ENCODE measurements at places on chromosomes 6 and 20. TPM values are rescaled to one million over a fixed set of nuclear protein-coding genes. Genes with fewer than 3 reads are reported as not detected.

GRCh38 chr6:84876723-84877514 lies 112.5 kb upstream of the TBX18 start:
- H3K4me1 ChIP-seq, result no peaks in the 10 kb centered on the region
- no peak overlapping the region for H3K27ac ChIP-seq
- H3K4me3 ChIP-seq, result no peak overlapping the region
- no peaks in the 10 kb centered on the region for H3K36me3 ChIP-seq
- no peaks in the 10 kb centered on the region for H3K27me3 ChIP-seq
- no peak for DNase-seq

Gene MTFR2
- 1.9 TPM for total RNA-seq

DNA sequence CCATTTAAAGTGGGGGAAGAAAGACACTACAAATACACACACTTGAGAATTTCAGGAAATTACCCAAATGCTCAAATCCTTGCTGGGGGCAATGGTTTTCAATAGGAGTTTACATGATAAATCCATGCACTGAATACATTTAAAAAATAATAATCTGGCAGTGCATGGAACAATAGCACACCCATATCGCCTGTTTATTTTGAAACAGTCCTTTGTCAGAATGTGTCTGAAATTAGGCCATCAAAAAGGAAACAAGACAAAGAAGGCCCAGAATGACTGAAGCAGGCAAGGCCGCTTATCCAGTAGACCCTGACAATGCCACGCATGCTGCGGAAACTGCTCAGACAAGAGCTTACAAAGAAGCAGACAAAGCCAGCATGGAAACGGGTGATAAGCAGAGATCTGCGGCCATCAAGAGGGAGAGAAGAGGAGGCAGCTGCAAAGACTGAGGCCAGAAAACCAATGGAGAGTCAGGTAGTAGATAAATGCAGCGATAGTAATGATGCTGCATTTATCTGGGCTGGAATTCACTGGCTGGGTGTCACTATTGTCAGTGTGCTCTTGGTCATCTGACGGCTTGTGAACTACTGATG lies 211.9 kb upstream of the CNR1 start:
- H3K27me3 ChIP-seq, result no peaks in the 10 kb centered on the region
- H3K36me3 ChIP-seq, result no peaks in the 10 kb centered on the region
- no peak for DNase-seq
- peaks cover 14% of the 10 kb centered on the region for H3K4me1 ChIP-seq
- H3K4me3 ChIP-seq, result no peak overlapping the region
- no peak overlapping the region for H3K27ac ChIP-seq

DNA sequence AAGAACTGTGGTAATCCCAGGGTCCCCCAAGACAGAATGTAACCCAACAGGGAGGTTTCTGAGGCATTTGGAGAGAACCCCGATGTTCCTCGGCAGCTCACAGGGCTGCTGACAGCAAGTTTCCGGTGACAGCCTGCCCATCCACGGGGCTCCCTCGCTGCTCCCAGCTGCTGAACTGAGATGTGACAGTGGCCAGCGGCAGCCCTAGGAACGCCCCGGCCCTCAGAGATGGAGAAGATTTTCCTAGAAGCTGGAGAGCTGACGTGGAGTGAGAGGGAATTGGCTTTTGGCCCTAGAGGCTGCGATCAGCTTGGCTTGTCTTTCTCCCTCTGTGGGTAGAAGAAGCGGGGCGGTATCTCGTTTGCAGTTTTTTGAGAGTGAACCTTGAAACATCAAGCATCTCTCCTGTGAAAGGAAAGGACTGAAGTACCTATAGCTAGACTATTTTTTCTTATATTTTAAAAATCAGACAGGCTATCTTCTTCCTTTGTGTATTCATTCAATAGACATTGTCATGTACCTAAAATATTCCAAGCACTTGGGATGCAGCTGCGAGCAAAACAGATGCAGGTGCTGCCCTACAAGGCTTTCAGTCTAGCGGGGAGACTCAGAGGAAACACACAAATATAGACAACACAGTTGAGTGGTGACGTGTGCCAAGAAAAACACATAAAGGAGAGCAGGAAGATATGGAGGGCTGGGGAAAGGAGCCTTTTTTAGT lies 28.4 kb upstream of the NFATC2 start:
- no peak for DNase-seq
- H3K27ac ChIP-seq, result no peak overlapping the region
- no peak overlapping the region for H3K4me3 ChIP-seq

DNA sequence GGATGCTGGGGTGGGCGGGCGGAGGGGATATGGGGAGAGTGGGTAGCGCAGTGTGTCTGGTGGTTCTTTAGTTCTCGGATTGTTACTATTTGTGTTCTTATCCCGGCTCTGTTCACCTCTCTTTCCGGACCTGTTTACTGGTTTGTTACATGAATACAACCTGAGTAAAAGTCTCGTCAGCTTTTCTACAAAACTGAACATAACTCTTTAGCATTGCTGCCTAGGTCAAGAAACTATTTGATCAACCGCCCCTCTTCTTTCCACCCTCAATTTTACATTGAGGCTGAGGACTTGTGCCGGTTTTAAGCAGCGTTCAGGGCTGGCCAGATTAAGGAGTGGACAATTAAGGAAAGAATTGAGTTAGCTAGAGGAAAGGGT lies 625 bp downstream of the ABT1 start:
- no peak for DNase-seq
- no peaks in the 10 kb centered on the region for H3K4me1 ChIP-seq
- no peak overlapping the region for H3K4me3 ChIP-seq

DNA sequence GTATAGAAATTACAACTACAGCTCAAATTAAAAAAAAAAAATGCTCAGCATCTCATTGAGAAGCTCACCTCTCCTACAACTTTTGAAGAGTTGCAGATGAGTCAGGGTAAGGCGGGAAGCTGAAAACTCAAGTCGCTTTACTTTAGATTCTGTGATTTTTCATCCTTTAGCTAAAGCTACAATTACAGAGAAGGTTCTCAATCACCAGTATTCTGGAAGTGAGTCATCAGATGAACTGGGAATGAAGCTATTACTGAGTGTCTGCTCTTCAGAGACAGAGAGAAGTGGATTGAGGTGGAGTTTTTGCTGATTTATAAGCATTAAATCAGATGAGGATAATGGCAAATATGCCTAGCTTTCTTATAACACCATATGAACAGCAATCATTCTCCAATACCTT lies 91.9 kb downstream of the TFAP2A start:
- H3K36me3 ChIP-seq, result peaks cover 3% of the 10 kb centered on the region
- H3K4me3 ChIP-seq, result no peak overlapping the region
- no peaks in the 10 kb centered on the region for H3K4me1 ChIP-seq
- no peak overlapping the region for H3K27ac ChIP-seq
- peaks cover 3% of the 10 kb centered on the region for H3K27me3 ChIP-seq
- no peak for DNase-seq

Gene PSORS1C2
- total RNA-seq, result 0.49 TPM

- no peaks in the 10 kb centered on the region for H3K27me3 ChIP-seq
- DNase-seq, result no peak
- no peaks in the 10 kb centered on the region for H3K4me1 ChIP-seq
- H3K36me3 ChIP-seq, result no peaks in the 10 kb centered on the region
These were observed 20.0 kb downstream of the PLA2G7 start for GRCh38 chr6:46715141-46715540.

Gene SMIM26
- total RNA-seq, result 35.7 TPM

GRCh38 chr6:36444470-36444869 lies 1.7 kb downstream of the KCTD20 start:
- no peak for DNase-seq
- peaks cover 14% of the 10 kb centered on the region for H3K4me1 ChIP-seq
- H3K4me3 ChIP-seq, result peak overlapping the region; percentile 96
- peak overlapping the region; percentile 94 for H3K27ac ChIP-seq

DNA sequence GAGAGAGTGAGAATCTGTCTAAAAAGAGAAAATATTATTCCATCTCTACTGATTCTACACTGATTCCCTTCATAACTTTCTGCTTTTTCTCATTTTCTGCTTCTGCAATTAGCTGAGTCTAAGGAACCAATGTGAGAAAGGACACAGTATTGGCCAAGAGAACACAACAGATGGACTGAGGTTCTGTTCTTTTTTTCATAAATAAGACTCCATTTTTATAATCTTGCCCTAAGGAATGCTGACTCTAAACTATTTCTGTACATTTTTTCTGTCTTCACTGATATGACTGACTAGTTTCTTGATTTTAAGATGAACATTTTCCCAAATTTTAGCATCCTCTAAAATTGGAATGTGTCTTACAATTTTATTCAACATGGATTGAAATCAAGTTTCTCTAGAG lies 87.0 kb upstream of the IYD start:
- peaks cover 5% of the 10 kb centered on the region for H3K36me3 ChIP-seq
- DNase-seq, result no peak
- H3K4me3 ChIP-seq, result no peak overlapping the region
- H3K27me3 ChIP-seq, result no peaks in the 10 kb centered on the region

DNA sequence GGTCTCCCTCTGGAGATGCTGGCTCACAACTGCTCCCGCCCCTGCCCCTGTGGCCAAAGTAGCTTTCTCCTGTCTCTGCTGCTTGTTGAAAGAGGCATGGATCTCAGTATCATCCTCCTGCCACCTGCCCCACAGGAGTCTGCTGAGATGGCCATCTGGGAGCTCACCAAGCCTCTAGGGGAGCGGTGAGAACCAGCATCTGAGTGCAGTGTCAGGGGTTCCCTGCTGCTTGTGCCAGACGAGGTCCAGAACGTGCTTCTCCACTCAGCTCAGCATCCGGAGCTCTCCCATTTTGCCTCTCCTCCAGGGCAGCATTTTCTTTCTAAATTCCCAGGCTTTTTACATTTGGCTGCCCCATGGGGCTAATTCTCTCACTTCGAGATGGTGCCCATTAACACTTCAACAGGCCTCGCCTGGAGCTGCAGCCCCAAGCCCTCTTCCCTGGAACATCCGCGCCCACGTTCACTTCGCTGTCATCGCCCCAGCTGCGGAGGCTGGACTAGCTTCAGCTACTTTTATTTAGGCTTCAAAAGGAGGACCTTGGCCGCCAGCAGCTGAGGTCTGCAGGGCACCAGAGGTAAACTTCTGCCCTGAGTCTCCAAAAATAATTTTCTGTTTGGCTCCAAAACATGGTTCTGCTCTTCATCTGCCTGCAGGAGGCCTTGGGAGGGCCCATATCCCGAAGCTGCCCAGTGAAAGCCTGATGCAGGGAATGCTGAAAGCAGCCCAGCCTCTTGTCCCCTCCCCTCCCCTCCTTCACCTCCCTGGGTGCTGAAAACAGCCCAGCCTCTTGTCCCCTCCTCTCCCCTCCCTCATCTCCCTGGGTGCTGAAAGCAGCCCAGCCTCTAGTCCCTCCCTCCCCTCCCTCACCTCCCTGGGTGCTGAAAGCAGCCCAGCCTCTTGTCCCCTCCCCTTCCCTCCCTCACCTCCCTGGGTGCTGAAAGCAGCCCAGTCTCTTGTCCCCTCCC lies 25.2 kb upstream of the MLN start:
- H3K27me3 ChIP-seq, result peaks cover 15% of the 10 kb centered on the region
- H3K36me3 ChIP-seq, result peaks cover 6% of the 10 kb centered on the region
- peak overlapping the region; percentile 84 for H3K27ac ChIP-seq
- peak; percentile 49 for DNase-seq
- H3K4me1 ChIP-seq, result peaks cover 35% of the 10 kb centered on the region

Gene RNF182
- total RNA-seq, result 1.8 TPM

GRCh38 chr6:44652547-44652946 lies 265.0 kb downstream of the CDC5L start:
- H3K27ac ChIP-seq, result no peak overlapping the region
- no peaks in the 10 kb centered on the region for H3K36me3 ChIP-seq
- no peak for DNase-seq
- no peak overlapping the region for H3K4me3 ChIP-seq
- H3K4me1 ChIP-seq, result peaks cover 3% of the 10 kb centered on the region

Gene SNRPB
- total RNA-seq, result 114 TPM

Gene SEL1L2
- not detected for total RNA-seq

GRCh38 chr20:36336954-36337704 lies 31.0 kb downstream of the DLGAP4 start:
- no peak overlapping the region for H3K27ac ChIP-seq
- H3K4me1 ChIP-seq, result peaks cover 18% of the 10 kb centered on the region
- no peak overlapping the region for H3K4me3 ChIP-seq
- DNase-seq, result peak; percentile 26
- peaks cover under 1% of the 10 kb centered on the region for H3K27me3 ChIP-seq

- H3K27ac ChIP-seq, result no peak overlapping the region
- H3K4me3 ChIP-seq, result no peak overlapping the region
- no peaks in the 10 kb centered on the region for H3K36me3 ChIP-seq
- peaks cover 15% of the 10 kb centered on the region for H3K4me1 ChIP-seq
These were observed 106.2 kb downstream of the DST start for GRCh38 chr6:56536536-56536935.

GRCh38 chr6:23371132-23371915 lies 754.7 kb upstream of the NRSN1 start:
- peaks cover 1% of the 10 kb centered on the region for H3K27me3 ChIP-seq
- H3K27ac ChIP-seq, result peak overlapping the region; percentile 52
- H3K4me3 ChIP-seq, result no peak overlapping the region
- no peaks in the 10 kb centered on the region for H3K36me3 ChIP-seq
- no peak for DNase-seq
- H3K4me1 ChIP-seq, result peaks cover 11% of the 10 kb centered on the region

DNA sequence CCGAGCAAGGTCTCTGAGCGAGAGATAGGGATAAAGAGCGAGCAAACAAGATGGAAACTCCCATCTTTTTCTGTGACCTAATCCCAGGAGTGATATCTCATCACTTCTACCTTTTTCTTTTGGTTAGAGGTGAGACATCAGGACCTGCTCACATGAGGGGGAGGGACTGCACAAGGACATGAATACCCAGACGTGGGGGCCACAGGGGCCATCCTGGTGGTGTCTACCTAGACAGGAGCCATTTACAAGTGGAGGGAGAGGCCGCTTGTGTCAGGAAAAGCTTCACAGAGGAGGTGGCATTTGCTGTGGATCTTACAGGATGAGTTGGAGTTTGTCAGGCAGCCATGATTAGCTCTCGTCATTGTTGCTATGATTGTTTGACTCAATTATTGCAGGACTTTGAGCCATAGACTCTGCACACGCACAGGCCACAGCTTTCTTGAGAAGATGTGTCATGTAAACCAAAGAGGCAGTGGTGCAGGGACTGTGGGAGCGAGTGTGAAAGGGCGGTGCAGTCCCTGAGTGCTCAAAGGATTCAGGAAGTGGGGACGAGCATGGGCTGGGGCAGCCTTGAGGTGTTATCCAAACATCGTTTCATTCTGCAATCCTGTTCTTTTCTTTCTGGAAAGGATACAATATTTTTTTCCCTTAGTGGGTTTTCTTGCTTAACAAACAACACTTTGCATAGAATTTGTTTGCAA lies 7.7 kb downstream of the NPEPL1 start:
- no peak overlapping the region for H3K4me3 ChIP-seq
- no peak for DNase-seq
- H3K4me1 ChIP-seq, result peaks cover 5% of the 10 kb centered on the region
- H3K36me3 ChIP-seq, result peaks cover 25% of the 10 kb centered on the region

DNA sequence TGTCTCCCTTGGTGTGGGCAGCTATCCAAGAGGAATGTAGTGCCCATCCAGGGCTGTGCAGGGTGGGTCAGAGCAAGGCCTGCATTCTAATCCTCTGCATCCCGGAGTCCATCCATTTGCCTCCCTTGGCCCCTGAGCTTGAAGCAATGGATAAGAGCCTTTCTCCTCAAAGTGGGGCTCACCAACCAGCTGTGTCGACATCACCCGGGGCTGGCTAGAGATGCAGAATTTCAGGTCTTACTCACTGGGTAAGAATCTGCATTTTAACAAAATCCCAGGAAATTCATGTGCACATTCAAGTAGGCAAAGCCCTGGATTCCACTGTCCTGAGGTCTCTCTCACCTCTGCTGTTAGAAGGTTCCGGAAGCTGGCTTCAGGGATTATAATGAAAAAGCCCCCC lies 95.3 kb downstream of the MDGA1 start:
- H3K4me1 ChIP-seq, result peaks cover 9% of the 10 kb centered on the region
- no peaks in the 10 kb centered on the region for H3K36me3 ChIP-seq
- DNase-seq, result no peak
- no peak overlapping the region for H3K4me3 ChIP-seq
- H3K27ac ChIP-seq, result no peak overlapping the region
